ENCODE measurements at places on chromosomes 11 and 22.

- DNase-seq = peak; percentile 82
Observed at GRCh38 chr22:36329254-36330078, 58.3 kb downstream of the MYH9 start.

- no peak for DNase-seq
Observed at GRCh38 chr11:65341856-65342255, 8.2 kb downstream of the DPF2 start.

GRCh38 chr22:50056214-50056972 lies 1.7 kb downstream of the TTLL8 start:
- no peak for DNase-seq

- no peak for DNase-seq
Observed at GRCh38 chr11:87266751-87267150, 229.0 kb downstream of the TMEM135 start.
